CD4-positive, alpha-beta T cell treated with Interleukin-15 for 4 hours (primary cell): ENCODE measurements at places on chromosomes 12 and 14.

DNA sequence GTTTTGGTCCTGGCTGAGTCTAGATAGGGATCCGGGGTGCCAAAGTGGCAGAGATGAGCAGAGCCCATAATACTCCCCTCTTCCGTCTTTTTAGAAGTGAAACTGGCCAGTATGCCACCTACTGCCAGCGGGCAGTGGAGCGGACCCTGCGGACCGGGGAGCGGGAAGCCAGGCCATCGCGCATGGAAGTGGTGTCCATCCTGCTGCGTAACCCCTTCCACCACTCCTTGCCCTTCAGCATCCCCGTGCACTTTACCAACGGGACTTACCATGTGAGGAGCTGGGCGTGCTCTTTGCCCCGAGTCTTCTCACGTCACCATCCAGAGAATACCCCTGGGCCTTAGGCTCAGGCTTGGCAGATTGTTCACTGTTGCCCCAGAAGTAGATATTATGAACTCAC, 21.0 kb downstream of the PIGH start:
- DNase-seq, result no peak

DNA sequence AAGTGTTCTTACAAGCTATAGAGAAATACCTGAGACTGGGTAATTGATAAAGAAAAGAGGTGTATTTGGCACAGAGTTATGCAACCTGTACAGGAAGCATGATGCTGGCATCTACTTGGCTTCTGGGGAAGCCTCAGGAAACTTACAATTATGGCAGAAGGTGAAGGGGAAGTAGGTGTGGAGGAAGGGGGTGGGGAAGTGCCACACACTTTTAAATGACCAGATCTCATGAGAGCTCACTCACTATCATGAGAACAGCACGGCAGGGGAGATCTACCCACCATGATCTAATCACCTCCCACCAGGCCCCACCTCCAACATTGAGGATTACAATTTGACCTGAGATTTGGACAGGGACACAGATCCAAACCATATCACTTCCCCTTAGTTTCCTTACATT, 32.8 kb downstream of the TSHR start:
- DNase-seq, result no peak

GRCh38 chr12:131642101-131642540, 68.8 kb upstream of the SFSWAP start:
- DNase-seq, result no peak

DNA sequence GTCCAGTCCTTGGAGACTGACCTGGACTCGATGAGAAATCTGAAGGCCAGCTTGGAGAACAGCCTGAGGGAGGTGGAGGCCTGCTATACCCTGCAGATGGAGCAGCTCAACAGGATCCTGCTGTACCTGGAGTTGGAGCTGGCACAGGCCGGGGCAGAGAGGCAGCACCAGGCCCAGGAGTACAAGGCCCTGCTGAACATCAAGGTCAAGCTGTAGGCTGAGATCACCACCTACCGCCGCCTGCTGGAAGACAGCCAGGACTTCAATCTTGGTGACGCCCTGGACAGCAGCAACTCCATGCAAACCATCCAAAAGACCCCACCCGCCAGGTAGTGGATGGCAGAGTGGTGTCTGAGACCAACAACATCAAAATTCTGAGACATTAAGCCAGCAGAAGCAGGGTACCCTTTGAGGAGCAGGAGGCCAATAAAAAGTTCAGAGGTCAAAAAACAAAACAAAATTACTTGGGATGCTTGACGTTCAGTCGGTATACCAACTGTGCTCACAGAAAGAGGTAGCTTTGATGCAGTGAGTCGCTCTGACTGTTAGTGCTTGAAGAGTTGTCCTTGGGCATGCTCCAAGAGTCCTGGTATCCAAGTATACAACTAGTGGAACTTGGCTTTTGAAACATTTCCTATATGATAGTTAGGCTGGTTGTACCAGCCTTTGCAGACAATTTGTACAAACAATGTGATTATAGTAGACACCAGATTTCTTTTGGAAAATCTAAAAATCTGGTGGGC, 4.8 kb downstream of the MED6 start:
- no peak for DNase-seq

DNA sequence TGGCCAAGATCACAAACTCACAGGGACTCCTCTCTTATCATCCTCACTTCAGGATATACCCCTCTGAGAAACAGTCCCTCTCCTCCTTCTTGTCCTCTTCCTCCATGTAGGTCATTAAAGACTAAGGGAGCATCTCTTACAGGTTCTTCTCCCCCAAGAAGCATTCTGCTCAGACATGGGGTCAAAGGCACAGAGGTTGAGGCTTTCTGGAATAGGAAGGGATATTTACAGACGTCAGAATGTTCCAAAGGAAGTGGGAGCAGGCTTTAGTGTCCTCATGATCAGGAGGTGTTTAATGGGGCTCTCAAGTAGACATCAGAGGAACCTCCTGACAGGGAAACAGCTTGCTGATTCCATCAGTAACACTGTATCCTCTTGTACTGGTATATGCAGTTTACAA, 36.4 kb downstream of the PRPF40B start:
- no peak for DNase-seq

DNA sequence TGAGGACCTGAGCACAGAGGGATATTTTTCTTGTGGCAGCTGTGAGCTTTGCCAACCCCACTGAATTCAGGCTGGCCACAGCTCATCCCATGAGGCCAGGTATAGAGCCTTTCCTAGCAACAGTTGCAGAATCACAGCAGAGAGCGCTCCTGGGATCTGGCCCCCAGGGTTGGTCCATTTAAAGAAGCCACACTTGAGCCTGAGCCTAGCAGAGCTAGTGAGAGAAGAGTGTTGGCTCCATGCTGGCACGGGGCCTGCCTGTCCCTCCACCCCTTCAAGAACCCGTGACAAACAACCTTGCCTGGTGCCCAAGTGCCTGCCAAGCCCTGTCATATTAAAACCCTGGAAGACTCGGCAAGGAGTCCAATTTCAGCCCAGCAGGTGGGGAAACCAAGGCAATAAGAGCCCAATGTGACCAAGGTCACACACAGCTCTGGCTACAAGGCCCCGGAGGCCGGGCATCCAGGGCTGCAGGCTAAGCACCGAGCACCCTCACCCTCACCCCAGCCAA, 91.6 kb downstream of the LRRC74A start:
- no peak for DNase-seq

DNA sequence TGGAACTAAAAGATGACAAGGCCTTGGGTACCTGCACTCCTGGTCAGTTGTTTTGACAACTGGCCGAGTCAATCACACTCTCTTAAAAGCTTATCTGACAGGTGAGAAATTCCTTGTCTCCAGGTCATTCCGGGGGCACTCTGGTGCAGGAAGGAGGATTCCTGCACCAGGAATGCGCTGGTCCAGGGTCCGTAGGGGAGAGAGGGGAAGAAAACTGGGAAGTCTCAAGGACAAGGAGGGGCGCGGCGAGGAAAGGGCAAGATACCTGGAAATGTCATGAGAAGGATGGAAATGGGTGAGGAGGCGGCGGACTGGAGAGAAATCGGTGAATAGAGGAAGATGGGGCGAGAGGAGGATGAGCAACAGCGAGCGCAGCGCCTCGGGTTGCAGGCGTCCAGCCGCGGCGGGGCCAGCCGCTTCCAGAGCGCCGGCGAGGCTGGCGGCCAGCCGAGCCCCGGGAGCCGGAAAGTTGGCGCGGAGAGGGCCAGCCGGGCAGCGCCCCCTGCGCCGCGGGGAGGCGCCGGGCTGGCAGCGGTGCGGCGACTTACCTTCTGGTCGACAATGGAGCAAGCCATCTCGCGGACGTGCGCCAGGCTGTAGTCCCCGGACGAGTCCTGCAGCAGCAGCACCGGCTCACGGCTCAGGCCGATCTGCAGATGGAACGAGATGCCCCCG, 809 bp downstream of the PRKD1 start:
- no peak for DNase-seq

DNA sequence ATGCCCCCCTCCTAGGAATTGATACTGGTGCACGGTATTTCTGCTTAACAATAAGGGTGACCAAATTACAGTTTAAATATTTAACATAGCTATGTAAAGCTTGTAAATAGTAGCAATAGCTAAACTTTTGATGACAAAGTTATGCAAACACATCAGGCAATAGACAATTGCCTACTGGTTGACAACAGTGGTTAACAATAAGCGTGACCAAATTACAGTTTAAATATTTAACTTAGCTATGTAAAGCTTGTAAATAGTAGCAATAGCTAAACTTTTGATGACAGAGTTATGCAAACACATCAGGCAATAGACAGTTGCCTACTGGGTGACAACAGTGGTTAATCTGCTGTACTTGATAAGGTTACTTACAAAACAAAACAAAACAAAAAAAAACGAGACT, 886.5 kb upstream of the FLRT2 start:
- no peak for DNase-seq

- DNase-seq, result no peak
Measured at GRCh38 chr12:79069009-79069408, 204.4 kb downstream of the SYT1 start.

DNA sequence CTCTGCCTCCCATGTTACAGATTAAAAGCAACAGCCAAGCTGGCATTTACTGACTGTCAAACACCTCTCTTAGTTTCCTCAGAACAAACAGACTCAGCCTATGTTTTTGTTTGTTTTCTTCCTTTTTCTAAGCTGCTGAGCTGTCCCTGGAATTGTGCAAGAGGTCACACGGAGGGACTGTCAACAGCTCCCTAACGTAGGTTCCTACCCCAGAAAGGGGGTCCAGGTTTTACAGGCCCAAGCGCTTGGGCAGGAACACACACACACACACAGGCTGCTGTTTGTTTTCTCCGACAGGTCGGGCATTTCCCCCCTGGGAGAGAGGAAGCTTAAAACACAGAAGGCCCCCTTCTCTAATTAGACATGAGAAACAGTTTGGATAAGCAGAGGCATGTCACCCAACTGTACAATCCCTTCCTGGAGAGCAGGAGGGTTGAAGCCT, 739.6 kb upstream of the TBX3 start:
- no peak for DNase-seq

DNA sequence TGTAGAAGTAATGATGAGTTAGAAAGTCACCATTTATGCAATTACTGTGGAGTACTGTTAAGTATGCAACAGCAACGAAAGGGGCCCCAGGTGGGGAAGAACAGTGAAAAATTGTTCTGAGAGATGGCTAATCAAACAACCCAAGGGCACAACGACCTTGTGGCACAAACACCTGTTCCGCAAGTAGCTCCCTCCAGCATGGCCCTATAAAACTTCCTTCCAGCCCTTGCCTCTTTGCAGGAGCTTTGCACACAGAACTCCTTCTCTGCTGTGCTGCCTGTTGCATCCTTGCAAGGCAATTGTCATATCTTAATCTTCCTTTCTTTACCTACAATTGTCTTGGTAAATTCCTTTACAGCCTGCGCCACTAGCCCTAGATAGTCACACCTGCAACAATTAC, 23.2 kb upstream of the ATP23 start:
- DNase-seq, result no peak

- peak; percentile 55 for DNase-seq
Measured at GRCh38 chr12:42097971-42098370, 46.7 kb downstream of the GXYLT1 start.

- DNase-seq, result no peak
Measured at GRCh38 chr14:57607086-57607485, 113.4 kb upstream of the CCDC198 start.

- no peak for DNase-seq
Measured at GRCh38 chr12:11825278-11825677, 175.8 kb downstream of the ETV6 start.

DNA sequence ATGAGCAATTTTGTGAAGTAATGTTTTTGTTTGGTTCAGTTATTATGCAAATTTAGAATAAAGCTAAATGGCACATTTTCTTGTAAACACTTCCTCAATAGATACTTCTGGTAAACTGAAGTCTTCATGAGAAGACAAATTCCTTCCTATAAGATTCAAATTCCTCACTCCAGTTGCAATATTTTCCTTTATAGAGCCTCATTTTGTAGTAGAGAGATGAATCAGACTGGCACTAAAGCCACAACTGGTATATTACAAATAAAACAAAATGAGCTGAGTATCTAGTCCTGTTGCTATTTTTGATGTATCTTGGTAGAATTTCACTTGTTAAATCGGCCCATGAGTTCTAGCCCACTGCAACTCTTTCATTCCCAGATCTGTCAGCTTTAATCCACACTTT, 5.5 kb downstream of the LGR5 start:
- no peak for DNase-seq

GRCh38 chr14:85824526-85824925, 294.6 kb downstream of the FLRT2 start:
- DNase-seq, result no peak

- no peak for DNase-seq
Measured at GRCh38 chr12:79841878-79842265, 93.0 kb downstream of the PPP1R12A start.

- DNase-seq, result peak; percentile 54
Measured at GRCh38 chr12:64670919-64671639, 60.8 kb downstream of the RASSF3 start.

DNA sequence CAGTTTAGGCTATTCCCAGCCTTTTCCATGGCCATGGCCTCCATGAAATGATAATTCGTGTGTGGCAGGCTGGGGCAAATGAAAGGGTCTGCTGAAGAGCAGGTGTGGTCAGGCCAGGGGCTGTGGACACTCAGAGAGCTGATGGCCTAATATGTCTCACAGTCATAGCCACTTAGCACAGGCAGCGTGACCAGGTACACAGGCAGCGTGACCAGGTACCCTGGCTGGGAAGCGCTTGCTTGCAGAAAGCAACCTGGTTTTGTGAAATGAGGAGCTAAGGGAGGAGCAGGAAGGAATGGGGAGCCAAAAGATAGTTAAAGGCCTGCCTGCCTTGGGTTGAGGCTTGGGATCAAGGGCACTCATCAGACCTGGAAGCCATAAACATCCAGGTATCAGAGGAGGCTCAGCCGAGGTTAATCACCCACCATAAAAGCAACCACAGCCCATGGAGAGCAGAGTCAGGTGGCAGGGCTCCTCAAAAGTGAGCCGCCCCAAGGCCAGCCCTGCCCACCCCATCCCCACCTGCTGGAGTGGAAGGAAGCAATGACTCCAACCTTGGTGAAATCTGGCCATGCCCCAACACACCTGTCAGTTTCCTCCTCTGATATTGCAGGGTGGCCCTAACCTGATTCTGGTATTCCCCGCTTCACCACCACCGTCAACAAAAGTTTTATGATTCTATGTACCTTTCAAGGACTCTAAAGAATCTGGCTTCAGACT, 8.0 kb upstream of the KRT8 start:
- DNase-seq, result no peak

- DNase-seq, result peak; percentile 30
Measured at GRCh38 chr14:87896393-87897380, 96.3 kb downstream of the GALC start.

DNA sequence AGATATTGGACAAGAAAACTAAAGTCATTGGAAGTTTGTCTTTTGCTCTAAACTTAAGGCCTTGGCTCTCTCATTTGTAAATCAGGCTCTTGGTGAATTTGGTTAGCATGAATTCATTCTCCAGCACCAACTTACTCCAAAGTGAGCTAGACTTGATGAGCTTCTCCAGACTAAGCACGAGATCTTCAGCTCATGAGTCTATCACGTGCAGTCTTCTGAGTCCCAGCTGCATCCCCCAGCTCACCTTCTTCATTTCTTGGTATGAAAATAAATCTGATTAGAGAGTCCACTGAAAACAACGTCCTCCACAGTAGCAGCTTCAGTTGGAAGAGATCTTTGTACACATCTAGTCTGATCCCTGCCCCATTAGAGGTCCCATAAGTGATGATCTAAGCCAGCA, 52.5 kb upstream of the DDX11 start:
- DNase-seq, result no peak
